ENCODE measurements at places on chromosomes 2 and 18. TPM values are rescaled to one million over a fixed set of nuclear protein-coding genes. Genes with fewer than 3 reads are reported as not detected.

The EFR3B gene
- 5.9 TPM for total RNA-seq

The MAIP1 gene
- 22.8 TPM for total RNA-seq

DNA sequence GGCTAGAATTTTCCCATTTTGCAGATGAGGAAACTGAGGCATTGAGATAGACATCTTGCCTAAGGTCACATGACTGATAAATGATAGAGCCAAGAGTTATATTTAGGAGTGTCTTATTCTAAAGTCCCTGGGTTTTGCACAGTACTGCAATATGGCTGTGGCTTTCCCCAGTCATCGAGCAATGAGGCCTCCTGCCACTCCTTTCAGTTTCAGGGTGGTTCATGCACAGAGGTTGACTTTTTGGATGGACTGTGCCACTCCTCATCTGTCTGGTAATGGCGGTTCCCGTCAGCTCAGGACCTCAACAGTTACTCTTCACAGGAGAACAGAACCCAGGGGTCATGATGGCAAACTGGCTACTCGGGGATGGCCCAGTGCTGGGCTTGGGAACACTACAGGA lies 131.1 kb downstream of the ACKR3 start:
- DNase-seq, result no peak
- H3K36me3 ChIP-seq, result no peaks in the 10 kb centered on the region
- no peaks in the 10 kb centered on the region for H3K27me3 ChIP-seq
- H3K27ac ChIP-seq, result no peak overlapping the region
- no peak overlapping the region for H3K4me3 ChIP-seq
- H3K4me1 ChIP-seq, result no peaks in the 10 kb centered on the region

DNA sequence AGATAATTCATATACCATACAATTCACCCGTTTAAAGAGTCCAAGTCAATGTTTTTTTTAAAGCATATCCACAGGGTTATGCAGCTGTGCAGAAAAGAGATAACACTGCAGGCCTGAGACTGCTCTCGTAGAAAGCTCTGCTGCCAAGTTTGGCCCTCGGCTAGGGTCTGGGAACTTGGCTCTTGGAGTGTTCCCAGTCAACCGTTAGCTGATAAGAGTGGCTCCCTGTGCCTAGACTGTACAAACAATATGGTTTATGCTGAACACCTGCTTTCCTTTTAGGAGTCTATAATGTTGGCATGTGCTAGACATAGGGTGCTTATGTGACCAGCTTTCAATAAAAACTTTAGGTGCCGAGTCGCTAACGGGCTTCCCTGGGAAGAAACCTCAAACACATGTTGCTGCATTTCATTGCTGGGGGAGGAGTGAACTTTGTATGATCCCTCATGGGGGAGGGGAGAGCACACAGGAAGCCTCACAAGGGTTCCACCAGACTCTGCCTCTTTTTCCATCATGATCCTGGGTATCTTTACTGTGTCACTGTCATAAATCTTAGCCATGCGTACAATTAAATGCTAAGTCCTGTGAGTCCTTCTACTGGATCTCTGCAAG lies 34.7 kb downstream of the RFX8 start:
- no peak for DNase-seq
- no peak overlapping the region for H3K4me3 ChIP-seq
- no peaks in the 10 kb centered on the region for H3K36me3 ChIP-seq
- H3K4me1 ChIP-seq, result no peaks in the 10 kb centered on the region
- no peaks in the 10 kb centered on the region for H3K27me3 ChIP-seq

Data from psoas muscle (tissue), 8 donors.